Tibial nerve (tissue), 4 donors: ENCODE measurements at places on chromosomes 13 and 19.

GRCh38 chr13:89455741-89456140, 1784.6 kb downstream of the SLITRK5 start:
- no peaks in the 10 kb centered on the region for H3K4me1 ChIP-seq
- DNase-seq, result no peak
- no peaks in the 10 kb centered on the region for H3K27me3 ChIP-seq

DNA sequence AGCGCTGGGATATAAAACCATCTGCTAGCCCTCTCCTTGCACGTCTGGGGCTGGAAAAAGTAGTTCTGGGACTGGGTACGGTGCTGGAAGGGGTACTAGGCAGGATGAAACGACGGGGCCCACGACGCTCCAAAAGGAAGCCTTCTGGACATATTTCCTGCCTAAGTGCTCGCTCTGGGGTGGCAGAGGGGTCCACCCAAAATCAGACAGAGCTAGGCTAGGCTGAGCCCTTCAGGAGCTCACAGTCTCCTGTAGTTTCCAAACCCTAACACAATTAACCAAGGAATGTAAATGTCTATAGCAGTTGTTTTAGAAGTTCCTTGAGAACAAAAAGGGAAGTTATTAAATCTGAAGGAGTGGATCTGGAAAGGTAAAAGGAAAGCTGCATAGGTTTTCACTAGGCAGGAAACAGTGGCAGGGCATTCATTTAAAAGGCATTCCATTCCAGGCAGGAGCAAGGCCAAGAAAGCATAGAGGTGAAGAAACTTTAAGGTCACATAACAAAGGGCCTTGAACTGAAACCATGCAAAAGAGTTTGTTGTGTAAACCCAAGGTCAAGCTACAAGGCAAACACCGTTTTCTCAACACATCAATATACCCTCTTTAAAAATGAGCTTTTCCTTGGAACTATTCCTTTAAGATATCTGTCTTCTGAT, 634 bp upstream of the DIAPH3 start:
- peak overlapping the region; percentile 60 for H3K4me3 ChIP-seq
- H3K36me3 ChIP-seq, result no peaks in the 10 kb centered on the region
- peaks cover 27% of the 10 kb centered on the region for H3K4me1 ChIP-seq
- no peak for DNase-seq
- no peaks in the 10 kb centered on the region for H3K27me3 ChIP-seq
- H3K27ac ChIP-seq, result peak overlapping the region; percentile 85

- H3K4me3 ChIP-seq, result no peak overlapping the region
- peaks cover 8% of the 10 kb centered on the region for H3K4me1 ChIP-seq
- no peaks in the 10 kb centered on the region for H3K27me3 ChIP-seq
- DNase-seq, result no peak
- no peak overlapping the region for H3K27ac ChIP-seq
Observed at GRCh38 chr13:98874029-98874397, 103.9 kb downstream of the DOCK9 start.

DNA sequence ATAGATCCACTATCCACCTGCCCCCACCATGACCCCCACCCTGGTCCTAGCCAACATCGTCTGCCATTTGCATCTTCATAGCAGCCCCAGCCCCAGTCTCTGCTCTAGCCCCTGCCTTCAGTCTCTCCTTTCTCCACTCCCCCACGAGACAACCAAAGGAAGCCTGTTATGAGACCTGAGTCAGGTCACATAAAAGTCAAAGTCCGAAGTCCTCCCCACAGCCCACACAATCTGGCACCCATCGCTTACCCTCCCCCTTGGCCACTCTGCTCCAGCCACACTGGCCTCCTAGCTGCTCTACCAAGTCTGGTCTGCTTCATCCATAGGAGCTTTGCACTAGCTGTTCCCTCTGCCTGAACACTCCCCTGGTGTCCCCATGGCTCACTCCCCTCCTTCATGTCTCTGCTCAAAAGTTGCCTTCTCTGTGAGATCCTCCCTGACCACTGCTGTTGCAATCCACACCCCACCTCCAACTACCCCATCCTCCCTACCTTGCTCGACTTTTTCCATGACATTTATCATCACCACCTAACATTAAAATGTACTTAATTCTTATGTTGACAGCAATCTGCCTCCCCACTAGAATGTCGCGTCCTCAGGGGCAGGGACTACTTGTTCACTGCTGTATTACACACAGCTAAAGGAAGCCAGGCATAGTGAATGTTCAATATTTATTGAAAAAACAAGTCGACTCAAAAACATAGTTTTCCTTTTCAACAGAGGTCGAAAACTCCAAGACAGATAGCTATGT, 1.2 kb upstream of the PLEKHG2 start:
- H3K4me1 ChIP-seq, result peaks cover 42% of the 10 kb centered on the region
- DNase-seq, result peak; percentile 70
- peaks cover 28% of the 10 kb centered on the region for H3K36me3 ChIP-seq
- peak overlapping the region; percentile 94 for H3K27ac ChIP-seq
- H3K4me3 ChIP-seq, result peak overlapping the region; percentile 96

DNA sequence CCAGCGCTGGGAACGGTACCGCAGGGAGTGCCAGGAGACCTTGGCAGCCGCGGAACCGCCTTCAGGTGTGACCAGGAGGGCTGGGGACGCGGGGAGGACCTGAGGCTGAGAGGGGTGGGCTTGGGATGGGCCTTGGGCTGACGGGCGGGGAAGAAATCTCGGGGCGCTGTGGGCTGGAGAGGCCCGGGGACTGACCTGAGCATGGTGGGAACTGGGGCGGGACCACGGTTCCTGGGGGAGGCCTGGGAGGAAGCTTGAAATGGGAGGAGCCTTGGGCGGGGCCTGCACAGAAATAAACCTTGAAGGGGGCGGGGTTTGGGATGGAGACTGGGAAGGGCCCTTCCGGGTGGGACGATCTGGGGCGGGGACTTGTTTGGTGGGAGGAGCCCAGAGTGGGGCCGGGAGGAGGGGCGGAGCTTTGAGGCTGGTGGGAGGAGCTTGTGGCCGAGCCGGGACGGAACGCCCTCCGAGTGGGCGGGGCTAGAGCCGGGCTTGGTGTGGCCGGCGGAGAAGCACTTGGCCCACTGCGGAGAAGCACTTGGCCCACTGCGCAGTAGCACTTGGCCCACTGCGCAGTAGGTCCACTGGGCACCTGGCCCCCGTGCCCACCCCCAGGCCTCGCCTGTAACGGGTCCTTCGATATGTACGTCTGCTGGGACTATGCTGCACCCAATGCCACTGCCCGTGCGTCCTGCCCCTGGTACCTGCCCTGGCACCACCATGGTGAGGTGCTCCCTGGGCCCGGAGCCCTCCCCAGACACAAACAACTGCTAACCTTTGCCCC, 2.8 kb downstream of the GIPR start:
- no peaks in the 10 kb centered on the region for H3K36me3 ChIP-seq
- no peak overlapping the region for H3K4me3 ChIP-seq
- H3K27ac ChIP-seq, result no peak overlapping the region
- H3K4me1 ChIP-seq, result peaks cover 12% of the 10 kb centered on the region
